Retina (tissue), 1 donor: ENCODE measurements at places on chromosomes 2 and 18.

GRCh38 chr2:240164586-240164985 lies 24.1 kb upstream of the OTOS start:
- DNase-seq = no peak

DNA sequence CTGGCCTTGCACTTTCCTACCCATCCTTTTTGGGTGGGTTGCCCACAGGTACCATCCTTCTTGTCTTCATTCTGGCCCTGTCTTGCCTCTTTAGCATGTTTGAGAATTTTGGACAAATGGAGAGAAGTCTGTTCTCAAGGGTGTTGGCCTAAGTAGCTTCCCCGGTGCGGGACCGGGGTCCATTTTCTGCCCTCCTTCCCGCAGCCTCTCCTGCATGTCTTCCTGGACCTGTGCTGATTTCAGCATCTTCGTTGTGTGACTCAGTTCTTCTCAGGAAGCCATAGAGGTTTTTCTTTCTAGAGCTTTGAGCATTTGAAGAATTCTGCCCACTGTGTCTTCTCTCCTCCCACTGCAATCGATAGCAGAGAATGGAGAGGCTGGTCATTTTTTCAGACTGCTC lies 172.7 kb downstream of the SH3RF3 start:
- DNase-seq = no peak

DNA sequence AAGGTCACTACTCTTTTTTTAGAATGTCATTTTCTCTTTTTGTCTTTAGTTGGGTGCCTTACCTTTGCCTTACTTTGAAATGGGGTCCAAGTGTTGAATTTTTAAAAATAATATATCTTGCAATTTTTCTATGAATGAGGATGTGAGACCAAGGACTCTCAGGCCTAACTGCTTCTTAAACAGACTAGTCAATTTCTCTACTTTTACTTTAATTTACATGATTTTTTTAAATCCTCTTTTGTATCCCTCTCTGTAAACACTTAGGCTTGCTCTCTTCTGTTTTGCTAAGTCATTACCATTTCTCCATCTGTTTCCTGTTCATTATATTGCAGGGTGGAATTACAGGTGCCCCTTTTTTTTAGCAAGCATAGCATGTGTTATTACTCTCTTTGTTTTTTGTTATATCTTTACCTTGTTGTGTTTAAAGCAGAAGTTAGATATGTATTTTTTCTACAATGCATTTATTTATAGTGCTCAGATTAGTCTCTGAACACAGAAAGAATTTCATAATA lies 261.8 kb downstream of the SPAG16 start:
- no peak for DNase-seq

GRCh38 chr2:47631792-47632398 lies 151.1 kb upstream of the MSH6 start:
- no peak for DNase-seq

DNA sequence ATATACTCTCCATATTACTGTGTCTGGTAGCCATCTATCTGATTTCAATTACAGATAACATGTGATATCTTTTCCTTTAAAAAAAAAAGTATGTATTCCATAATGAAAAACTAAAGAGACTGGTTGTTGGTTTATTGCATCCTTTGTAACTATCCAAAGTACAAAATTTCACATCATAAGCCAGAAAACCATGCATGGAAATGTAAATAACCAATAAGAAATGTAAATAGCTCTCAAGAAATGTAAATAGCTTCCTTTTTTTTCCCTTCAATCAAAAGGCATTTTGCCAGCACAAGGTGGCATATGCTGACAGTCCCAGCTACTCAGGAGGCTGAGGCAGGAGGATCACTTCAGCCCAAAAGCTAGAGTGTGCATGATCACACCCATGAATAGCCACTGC lies 59.3 kb downstream of the ATL2 start:
- no peak for DNase-seq

DNA sequence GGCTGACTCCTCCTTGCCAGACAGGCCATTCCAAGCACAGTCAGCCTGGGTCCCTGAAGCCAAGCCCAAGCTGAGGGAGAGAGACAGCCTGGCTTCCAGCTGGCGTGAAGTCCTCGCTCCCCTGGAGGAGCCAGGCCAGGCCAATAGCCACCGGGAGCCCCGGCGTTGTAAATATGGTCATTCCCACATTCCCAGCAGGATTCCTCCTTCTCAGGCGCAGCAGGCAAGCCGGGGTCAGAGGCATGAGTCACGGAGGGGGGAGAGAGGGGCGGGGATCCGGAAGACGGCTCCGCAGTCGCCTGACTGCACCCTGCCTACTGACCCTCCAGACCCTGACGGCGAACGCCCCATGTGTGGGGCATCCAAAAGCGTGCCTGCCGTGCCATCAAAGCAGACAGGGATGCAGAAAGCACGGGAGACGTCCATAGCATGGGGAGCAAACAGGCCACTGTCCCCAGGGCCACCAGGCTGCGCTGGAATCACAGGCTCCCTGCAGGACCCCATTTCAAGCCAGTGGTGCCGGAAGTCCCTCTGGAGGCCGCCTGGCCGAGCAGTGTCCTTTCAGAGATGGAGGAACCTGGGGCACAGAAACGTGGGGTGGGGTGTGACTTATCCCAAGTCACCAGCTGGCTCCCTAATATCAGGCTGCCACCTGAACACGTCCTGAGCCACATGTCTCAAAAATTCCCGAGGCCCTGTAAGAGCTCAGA lies 48.2 kb downstream of the TWIST2 start:
- peak; percentile 72 for DNase-seq

DNA sequence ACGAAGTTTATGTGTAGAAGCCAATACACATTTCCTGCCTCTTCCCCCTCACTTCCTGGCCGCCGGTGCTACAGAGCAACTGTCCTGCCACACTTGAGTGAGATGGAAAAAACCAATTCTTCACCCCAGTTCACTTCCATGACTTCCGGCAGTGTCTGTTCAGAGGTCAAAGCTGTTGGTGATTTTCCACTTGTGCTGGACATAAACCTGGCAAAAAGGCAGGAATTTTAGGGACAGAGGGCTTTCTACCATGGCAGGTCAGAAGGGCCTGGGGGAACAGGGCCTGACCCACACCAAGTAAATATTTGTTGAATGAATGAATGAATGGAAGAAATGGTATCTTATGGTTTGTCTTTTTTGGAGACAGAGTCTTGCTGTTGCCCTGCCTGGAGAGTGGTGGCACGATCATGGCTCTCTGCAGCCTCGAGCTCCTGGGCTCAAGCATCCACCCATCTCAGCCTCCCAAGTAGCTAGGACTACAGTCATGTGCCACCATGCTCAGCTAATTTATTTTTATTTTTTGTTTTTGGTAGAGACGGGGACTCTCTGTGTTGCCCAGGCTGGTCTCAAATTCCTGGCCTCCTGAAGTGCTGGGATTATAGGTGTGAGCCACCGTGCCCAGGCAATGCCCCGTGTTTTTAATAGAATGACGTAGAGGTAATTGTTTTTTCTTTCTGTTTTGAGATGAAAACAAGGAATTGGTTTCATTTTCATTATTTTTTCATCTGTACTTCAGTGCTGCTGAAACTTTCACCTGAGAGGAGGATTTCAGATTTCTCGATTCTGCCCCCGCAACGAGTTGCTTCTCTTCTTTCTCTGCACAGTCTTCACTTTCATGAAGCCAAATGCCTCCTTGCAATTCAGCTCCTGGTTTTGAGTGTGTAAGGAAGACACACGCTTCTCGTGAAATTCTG lies 48.0 kb upstream of the LPIN2 start:
- no peak for DNase-seq

- DNase-seq = no peak
These were observed 98.0 kb downstream of the TRABD2A start for GRCh38 chr2:84782717-84783442.

DNA sequence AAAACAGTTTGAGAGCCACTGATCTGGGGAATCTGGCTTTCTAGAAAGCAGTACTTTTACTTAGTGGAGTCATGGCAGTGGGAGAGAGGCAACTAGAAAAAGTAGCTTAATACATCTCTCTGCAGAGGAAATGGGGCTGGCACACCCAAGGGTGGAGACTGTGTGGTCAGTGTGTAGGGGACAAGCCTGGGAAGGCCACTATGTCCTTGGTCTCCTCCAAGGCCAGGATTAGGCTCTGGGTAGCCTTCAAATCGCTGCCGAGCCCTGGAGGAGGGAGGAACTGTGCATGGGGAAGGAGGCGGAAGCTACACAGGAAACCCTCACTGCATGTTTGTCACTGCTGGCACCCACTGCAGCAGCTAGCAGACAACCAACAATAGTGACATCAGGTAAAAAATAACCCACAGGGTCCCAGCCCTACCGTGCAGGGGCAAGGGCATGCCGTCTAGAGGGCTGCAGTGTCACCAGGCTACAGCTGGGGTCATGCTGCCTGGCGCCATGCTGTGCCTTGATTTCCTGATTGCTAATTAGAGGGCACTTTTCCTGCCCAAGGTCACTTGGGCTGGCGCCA lies 34.8 kb downstream of the LBH start:
- no peak for DNase-seq

DNA sequence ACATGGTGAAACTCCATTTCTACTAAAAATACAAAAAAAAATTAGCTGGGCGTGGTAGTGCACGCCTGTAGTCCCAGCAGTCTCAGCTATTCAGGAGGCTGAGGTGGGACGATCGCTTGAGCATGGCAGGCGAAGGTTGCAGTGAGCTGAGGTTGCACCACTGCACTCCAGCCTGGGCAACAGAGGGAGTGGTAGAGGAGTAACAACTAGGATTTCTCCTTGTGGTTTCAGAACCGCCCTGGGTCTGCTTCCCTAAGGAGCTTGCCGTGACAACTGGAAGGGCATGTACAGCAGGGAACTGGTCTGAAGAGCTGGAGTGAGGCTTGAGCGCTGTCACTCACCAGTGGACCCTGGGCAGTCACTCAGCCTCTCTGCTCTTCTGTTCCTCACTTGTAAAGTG lies 29.1 kb downstream of the REEP1 start:
- no peak for DNase-seq

- DNase-seq = no peak
These were observed 180.3 kb downstream of the SEPTIN10 start for GRCh38 chr2:109433486-109433885.

- DNase-seq = no peak
These were observed 101.3 kb downstream of the MSH2 start for GRCh38 chr2:47504174-47504810.

- DNase-seq = no peak
These were observed 17.1 kb upstream of the GPR45 start for GRCh38 chr2:105224444-105224843.

GRCh38 chr2:44706681-44707553 lies 234.6 kb upstream of the SIX3 start:
- DNase-seq = peak; percentile 77

GRCh38 chr2:240021488-240022104 lies 3.5 kb downstream of the NDUFA10 start:
- DNase-seq = peak; percentile 58

- DNase-seq = no peak
These were observed 243.6 kb upstream of the EPAS1 start for GRCh38 chr2:46053564-46053963.

- no peak for DNase-seq
These were observed 160.0 kb upstream of the STON1 start for GRCh38 chr2:48369971-48370370.

GRCh38 chr2:236579746-236580315 lies 10.2 kb downstream of the ACKR3 start:
- no peak for DNase-seq

GRCh38 chr2:200180943-200181342 lies 125.5 kb upstream of the SPATS2L start:
- DNase-seq = no peak

- no peak for DNase-seq
These were observed 34.8 kb upstream of the LINC00305 start for GRCh38 chr18:64183665-64184064.

DNA sequence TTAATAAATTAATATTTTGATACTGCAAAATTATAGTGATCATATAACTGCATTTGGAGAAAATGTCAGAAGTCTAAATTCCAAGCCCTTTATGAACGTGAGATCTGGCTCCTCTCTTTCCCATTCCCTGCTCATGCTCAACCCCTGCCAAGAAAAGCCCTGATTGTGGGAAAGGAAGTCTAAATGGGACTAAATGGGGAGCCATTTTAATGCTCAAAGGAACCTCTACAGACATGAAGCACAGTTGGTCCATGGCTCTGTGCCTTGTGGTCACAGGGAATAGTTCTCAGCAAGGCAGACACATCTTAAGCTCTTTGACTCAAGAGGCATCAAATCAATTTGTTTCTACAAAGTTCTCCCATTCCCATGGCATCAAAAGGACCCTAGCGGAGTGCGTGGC lies 29.3 kb upstream of the INSIG2 start:
- DNase-seq = no peak

DNA sequence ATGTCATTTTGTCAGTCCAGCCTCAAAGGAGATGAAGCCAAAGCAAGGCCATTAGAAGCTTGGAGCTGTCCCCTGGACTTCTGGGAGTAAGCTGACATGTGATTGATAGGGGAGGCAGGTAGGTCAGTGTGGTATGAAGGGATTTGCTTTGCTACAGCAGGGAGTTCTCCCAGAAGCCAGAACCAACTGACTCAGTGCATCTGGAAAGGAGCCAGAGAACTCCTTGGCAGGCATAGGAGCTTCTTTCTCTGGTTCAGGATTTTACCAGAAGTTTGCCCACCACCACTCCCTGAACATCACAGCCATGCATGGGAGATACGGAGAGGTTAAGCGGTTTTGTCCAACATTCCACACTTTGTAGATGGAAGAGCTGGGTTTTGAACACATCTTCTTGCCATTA lies 24.5 kb upstream of the KCNE4 start:
- no peak for DNase-seq

DNA sequence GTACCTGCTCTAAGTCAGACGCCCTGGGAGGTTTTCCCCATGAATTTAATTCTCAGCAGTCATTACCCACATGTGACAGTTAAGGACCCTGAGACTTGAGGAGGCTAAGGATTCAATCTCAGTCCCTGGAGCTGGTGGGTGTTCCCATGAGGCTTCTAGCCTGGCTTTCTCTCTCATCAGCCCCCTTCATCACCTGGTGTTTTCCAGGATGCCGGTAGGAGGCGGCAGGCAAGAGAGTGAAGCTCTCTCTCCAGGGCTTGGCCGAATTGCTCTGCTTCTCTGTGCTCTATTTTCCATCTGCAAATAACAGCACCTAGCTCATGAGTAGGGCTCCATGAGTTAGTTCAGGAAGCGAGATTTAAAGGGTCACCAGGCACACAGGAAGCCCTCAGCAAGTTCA lies 241.9 kb downstream of the PTPRM start:
- no peak for DNase-seq

DNA sequence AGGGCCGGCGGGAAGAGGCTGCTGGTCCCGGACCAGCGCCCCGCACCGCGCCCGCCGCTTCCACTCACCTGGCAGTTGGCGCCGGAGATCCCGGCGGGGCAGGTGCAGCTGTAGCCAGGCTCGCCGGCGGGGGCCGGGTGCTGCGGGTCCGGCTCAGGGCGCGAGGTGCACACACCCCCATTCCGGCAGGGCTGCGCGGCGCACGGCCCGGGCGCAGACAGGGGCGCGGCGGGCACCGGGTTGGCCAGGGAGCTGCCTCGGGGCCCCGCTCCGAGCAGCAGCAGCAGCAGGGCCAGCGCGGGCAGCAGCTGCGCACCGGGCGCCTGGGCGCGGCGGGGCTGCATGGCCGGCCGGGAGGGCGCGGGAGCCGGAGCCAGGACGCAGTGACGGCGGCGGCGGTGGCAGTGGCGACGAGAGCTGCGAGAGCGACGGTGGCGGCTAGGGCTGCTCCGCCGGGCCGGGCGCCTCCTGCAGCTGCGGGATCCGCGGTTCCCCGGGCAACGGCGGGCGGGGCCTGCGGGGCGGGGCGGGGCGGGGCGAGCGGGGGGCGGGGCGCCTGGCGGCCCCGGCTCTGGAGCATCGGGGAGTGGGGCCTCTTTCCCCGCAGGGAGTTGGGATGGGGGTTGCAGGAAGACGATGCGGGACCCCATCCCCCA lies at the start of gene DNER:
Gene DNER, minus strand, starts transcription at position 476 of the 656 bp plus-strand sequence. Its CDS starts 132 bp downstream, at position 344.
- no peak for DNase-seq
